ENCODE measurements at places on chromosomes 11 and 22. TPM values are rescaled to one million over a fixed set of nuclear protein-coding genes. Genes with fewer than 3 reads are reported as not detected.

- DNase-seq: no peak
Measured at GRCh38 chr11:12028303-12028702, 19.9 kb upstream of the DKK3 start.

DNA sequence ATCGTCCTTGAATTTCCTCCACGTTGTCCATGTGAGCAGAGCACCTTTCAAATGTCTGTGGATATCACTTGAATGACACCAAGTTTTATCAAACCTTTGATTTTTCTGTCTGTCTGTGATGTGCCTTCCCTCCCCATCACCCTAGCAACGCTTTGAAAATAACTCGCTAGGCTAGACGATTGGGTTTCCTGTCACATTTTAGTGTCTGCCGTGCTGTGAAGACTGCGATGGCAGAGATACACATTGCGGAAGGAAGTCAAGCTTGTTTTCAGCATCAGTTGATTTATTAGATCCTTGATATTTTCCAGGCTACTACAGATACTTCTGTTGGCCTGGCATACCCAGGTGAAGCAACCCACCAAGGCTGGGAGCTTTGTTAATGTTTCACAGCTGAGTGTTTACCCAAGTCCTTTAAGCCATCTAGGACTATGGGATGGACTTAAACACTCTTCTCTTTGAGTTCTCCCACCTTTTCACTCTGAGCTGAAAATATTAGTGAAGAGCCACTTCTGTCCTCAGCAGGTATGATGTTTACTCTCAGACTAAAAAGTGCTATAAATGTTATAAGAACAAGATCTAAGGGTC lies 93.6 kb upstream of the CD44 start:
- DNase-seq: no peak

DNA sequence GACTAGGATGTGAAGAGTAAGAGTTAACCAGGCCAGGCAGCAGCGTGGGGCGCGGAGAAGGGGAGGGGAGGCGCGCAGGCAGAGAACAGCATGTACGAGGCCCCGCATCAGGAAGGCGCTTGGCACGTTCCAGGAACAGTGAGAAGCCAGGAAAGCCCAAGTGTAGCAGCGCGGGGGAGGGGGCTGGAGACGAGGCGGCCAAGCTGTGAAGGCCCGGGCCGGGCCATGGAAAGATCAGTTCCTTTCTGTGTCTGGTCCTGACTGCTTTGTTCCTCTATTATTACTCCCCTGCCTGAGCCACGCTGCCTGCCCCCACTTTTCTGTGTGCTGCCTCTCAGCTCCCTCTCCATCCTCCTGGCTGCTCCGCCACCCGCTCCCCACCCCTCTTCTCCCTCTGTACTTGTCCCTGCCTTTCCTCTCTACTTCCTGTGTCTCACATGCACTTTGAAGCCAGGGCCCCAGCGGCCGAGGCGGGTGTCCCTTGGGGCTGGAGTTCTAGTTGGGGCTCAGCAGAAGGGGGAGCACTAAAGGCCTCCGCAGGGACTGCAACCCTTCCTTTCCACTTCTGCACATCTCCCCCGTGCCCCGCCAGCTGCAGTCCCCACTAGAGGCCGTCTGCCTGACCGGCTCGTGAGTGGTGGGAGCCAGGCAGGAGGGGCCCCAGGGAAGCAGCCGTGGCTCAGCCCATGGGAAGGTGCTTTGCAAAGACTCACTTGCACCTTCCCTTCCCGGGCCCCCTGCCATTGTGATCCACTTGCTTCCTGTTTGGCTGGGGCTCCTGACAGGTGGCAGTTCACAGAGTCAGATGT lies 63.7 kb downstream of the PRDM11 start:
- DNase-seq: no peak

DNA sequence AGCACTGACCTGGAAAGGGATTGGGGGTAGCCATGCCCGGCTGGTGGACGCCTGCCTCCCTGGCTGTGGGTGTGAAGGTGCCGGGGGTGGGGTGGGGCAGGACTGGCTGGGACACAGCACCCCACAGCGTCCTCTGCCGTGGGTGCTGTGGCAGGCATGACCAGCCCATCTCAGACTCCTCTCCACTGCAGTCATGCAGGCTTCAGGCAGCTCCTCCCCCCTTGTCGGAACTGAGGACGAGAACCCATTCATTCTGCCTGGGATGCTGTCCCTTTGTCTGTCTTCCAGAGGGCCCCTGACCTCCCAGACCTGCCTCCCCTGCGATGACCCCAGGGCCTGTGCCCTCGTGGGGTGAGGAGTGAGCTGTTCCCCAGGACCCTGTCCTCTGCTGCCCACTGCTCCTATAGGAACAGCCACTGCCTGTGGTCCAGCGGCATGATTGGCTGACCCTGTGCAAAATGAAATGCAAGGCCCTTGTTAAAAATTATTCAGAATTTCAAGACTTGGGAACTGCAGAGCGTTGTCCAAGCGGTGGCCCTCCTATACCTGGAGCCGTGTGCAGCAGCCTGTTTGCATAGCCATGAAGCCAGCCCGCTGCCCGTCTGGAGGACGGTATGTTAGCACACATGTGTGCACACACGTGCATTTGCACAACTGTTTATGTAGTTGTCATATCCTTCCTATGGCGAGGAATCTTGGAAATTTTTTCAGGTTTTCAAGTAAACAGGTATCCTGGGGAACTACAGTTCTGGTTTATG lies 1122.3 kb downstream of the BRD1 start:
- DNase-seq: no peak

Gene CNTN5
- total RNA-seq: not detected

DNA sequence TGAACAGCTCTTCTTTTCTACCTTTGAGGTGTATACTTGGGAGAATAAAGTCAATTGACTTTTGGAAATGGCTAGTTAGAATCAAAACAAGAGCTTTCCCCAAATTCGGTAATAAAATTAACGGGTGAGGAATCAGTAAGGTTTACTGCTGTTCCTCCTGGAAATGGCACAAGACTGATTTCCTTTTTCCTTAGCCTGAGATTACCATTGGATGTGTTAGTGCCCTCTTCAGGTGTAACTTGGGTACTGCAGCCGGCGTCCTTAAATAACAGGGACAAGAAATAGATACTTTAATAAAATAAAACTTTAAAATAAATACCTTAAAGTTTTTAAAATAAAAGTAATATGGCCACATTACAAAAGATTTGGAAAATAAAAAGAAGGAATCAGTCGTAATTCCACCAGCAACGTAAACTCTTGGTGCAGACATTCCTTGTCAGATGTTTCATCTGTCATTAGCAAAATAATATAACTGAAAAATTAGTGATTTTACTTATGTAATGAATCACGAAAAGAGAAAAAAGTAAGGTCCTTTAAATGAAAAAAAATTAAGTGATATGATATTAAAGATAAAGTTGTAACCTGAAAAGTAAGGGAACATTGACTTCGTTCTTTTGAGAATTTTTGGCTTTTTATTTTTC lies 29.7 kb downstream of the ZFTA start:
- peak; percentile 80 for DNase-seq

Gene MOGAT2
- not detected for total RNA-seq

GRCh38 chr11:123382555-123383074 lies 47.5 kb upstream of the GRAMD1B start:
- no peak for DNase-seq

GRCh38 chr11:101817581-101817980 lies 97.2 kb upstream of the CEP126 start:
- no peak for DNase-seq

Gene DERL3
- total RNA-seq: not detected

GRCh38 chr11:73866095-73866579 lies 10.5 kb downstream of the COA4 start:
- peak; percentile 49 for DNase-seq

Measured in MCF 10A (cell line).